Vein endothelial cell (primary cell): ENCODE measurements at places on chromosomes 5 and 9. TPM values are rescaled to one million over a fixed set of nuclear protein-coding genes. Genes with fewer than 3 reads are reported as not detected.

Gene RARS1
- total RNA-seq = 167 and 178 TPM in 2 replicates

Gene MYOT
- not detected in 2 replicates for total RNA-seq

Gene ZNF367
- total RNA-seq = 4.6 and 6.8 TPM in 2 replicates

Gene KLF9
- 17.3 and 17.7 TPM in 2 replicates for total RNA-seq

Gene SEC24A
- total RNA-seq = 29.1 and 34.7 TPM in 2 replicates

Gene TEX48
- not detected in 2 replicates for total RNA-seq

Gene OCLN
- 7.7 and 11.8 TPM in 2 replicates for total RNA-seq

Gene LRRC19
- total RNA-seq = not detected in 2 replicates

Gene C5orf46
- not detected in 2 replicates for total RNA-seq

Gene LTC4S
- 0.57 and 1.3 TPM in 2 replicates for total RNA-seq

Gene PCDHGA10
- 8.8 and 9.6 TPM in 2 replicates for total RNA-seq

Gene ALDH1A1
- 188 and 196 TPM in 2 replicates for total RNA-seq

Gene INSL4
- total RNA-seq = not detected in 2 replicates

Gene SARDH
- 0.33 and 0.67 TPM in 2 replicates for total RNA-seq

Gene STC2
- 18.1 and 37.9 TPM in 2 replicates for total RNA-seq
